ENCODE measurements at places on chromosomes 12 and 14. TPM values are rescaled to one million over a fixed set of nuclear protein-coding genes. Genes with fewer than 3 reads are reported as not detected.

GRCh38 chr14:63203618-63204406 is 431 bp upstream of the RHOJ start:
- no peak overlapping the region for H3K4me3 ChIP-seq

GRCh38 chr12:24864796-24865125 is 84.1 kb downstream of the BCAT1 start:
- H3K27ac ChIP-seq: no peak overlapping the region
- no peak for DNase-seq
- no peak overlapping the region for H3K4me3 ChIP-seq
- H3K27me3 ChIP-seq: no peaks in the 10 kb centered on the region

DNA sequence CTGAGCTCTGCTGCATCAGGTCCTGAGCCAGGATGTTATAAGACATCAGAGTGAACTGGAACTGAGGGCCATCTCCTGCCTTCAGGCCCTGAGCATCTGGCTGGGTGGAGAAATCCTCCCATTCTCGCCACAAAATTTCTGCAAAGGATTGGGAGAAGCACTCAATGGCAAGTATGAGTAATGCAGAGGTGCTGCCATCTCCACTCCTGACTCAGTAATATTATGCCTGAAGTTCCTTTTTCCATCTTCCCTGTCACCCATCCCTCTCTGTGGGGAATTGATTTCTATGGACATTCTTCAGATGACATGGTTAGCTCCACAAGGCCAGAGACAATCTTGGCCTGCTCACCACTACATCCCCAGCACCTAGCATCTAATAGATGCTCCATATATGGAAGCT is 4.7 kb downstream of the ANGEL1 start:
- no peak overlapping the region for H3K4me3 ChIP-seq
- H3K4me1 ChIP-seq: peaks cover 17% of the 10 kb centered on the region
- H3K36me3 ChIP-seq: peaks cover 12% of the 10 kb centered on the region
- H3K27ac ChIP-seq: no peak overlapping the region
- no peak for DNase-seq

- no peak overlapping the region for H3K27ac ChIP-seq
- H3K4me1 ChIP-seq: no peaks in the 10 kb centered on the region
- H3K4me3 ChIP-seq: no peak overlapping the region
- DNase-seq: no peak
- H3K36me3 ChIP-seq: no peaks in the 10 kb centered on the region
These were observed 12.2 kb downstream of the PRORP start for GRCh38 chr14:35134329-35135123.

- no peak overlapping the region for H3K4me3 ChIP-seq
- no peak overlapping the region for H3K27ac ChIP-seq
- no peaks in the 10 kb centered on the region for H3K27me3 ChIP-seq
- DNase-seq: no peak
These were observed 121.2 kb upstream of the PLEKHG7 start for GRCh38 chr12:92581604-92582003.

- no peak overlapping the region for H3K27ac ChIP-seq
- H3K36me3 ChIP-seq: peaks cover 3% of the 10 kb centered on the region
- no peaks in the 10 kb centered on the region for H3K27me3 ChIP-seq
- no peaks in the 10 kb centered on the region for H3K4me1 ChIP-seq
- no peak overlapping the region for H3K4me3 ChIP-seq
These were observed 11.0 kb downstream of the PXMP2 start for GRCh38 chr12:132698341-132698740.

DNA sequence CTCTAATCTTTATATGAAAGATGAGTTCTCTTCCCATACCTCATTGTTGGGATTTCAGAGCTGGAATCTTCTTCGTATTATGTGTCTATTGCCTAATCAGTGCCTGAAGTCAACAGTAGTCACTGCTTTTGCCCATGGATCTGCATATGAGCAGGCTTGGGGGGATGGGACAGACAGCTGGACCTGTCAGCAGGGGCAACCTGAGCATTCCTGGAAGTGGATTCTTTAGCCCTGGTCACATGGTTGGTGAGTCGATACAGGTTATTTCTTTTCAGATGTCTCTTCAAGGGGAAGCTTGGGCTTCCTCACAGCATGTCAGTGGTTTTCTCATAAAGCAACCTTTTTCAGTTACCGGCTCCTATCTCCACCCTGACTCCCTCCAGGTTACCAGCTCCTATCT is 97.3 kb upstream of the RBM19 start:
- H3K36me3 ChIP-seq: no peaks in the 10 kb centered on the region
- no peak for DNase-seq
- H3K4me3 ChIP-seq: no peak overlapping the region

DNA sequence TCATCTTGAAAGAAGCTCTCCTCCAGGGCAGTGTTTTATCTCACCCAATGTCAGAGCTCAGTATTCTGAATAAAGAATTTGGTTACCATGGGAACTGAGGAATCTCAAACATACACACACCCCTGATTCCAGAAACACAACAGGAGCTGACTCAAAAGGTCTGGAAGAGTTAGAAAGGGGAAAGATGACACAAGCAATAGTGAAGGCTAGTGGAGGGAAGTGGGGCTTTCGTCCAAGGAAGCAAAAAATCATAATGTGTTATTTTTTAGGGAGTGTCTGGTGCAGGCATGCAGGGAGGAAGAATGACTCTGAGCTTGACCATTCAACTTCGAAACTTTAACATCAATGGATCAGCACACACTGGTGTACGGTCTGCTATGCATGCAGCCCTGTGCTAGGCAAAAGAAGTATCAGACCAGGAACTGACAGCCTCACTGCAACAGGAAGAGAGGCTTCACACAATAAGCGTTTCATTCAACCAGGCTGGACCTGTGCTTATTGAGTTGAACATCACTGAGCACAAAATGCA is 20.3 kb downstream of the HEBP1 start:
- no peaks in the 10 kb centered on the region for H3K4me1 ChIP-seq
- DNase-seq: no peak
- no peak overlapping the region for H3K27ac ChIP-seq
- H3K27me3 ChIP-seq: no peaks in the 10 kb centered on the region
- H3K36me3 ChIP-seq: no peaks in the 10 kb centered on the region

- H3K36me3 ChIP-seq: no peaks in the 10 kb centered on the region
- DNase-seq: no peak
- H3K27ac ChIP-seq: no peak overlapping the region
- H3K4me1 ChIP-seq: no peaks in the 10 kb centered on the region
These were observed 505.9 kb downstream of the FLRT2 start for GRCh38 chr14:86035882-86036281.

- H3K27me3 ChIP-seq: no peaks in the 10 kb centered on the region
- no peak for DNase-seq
- no peak overlapping the region for H3K27ac ChIP-seq
- H3K4me3 ChIP-seq: no peak overlapping the region
- H3K4me1 ChIP-seq: no peaks in the 10 kb centered on the region
- no peaks in the 10 kb centered on the region for H3K36me3 ChIP-seq
These were observed 460.1 kb downstream of the NAV3 start for GRCh38 chr12:78290606-78291345.

DNA sequence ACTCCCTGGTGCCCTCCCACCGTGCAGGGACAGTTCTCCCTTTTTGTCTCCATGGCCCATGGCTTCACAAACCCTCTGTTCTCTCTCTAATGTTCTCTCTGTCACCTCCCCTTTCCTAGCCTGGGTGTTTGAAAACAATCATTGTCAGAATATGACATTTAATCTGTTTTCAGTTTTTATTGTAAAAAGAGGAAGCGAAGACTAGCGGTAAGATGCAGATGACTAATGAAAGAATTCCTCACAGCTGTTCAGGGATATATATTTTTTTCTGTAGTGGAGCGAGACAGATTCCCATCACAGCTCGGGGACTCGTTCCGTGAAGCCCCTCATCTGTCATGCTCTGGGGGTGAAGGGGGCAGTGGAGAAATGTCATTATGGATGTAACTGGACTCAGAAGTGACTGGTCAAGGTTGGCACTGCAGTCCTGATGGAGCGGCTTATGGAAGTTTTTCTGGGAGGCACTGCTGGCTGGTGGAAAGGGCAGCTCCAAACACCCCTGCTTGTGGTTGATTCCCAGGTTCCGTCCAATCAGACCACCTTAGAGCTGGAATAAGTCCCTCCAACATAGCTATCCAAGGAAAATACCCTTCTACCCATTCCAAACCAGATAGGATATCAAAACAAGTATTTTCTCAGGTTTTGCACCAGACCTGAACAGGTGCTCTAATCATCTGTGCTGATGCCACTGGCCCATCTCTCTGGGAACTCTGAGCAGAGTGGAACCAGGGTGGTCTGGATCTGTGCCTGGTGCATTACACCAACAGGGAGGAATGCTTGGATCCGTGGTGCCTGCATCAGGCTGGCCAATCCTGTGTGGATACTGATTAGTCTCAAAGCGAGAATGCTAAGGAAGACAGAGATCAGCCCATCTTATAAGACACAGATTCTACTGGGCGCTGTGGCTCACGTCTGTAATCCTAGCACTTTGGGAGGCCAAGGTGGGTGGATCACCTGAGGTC is 84.7 kb downstream of the GPATCH2L start:
- H3K27me3 ChIP-seq: no peaks in the 10 kb centered on the region
- DNase-seq: no peak
- no peaks in the 10 kb centered on the region for H3K36me3 ChIP-seq
- H3K4me1 ChIP-seq: no peaks in the 10 kb centered on the region
- H3K4me3 ChIP-seq: no peak overlapping the region

DNA sequence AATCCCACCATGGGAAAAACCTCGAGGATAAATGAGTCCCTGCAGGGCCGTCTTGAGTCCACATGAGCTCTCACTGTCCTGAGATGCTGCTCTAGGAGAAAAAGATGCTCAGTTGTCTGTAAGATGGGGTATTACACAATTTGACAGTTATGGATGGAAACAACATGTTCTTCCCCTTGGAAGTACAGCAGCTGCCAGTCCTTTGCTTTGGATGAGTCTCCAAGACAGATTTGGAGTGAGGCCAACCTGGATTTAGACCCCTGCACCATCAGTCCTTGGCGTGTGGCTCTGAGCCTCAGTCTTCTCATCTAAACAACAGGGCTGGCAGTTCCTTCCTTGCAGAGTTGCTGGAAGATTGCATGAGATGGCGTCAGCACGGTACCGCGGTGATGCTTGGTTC is 309.1 kb upstream of the FKBP4 start:
- H3K4me3 ChIP-seq: no peak overlapping the region
- H3K27me3 ChIP-seq: no peaks in the 10 kb centered on the region
- no peaks in the 10 kb centered on the region for H3K4me1 ChIP-seq
- no peaks in the 10 kb centered on the region for H3K36me3 ChIP-seq

DNA sequence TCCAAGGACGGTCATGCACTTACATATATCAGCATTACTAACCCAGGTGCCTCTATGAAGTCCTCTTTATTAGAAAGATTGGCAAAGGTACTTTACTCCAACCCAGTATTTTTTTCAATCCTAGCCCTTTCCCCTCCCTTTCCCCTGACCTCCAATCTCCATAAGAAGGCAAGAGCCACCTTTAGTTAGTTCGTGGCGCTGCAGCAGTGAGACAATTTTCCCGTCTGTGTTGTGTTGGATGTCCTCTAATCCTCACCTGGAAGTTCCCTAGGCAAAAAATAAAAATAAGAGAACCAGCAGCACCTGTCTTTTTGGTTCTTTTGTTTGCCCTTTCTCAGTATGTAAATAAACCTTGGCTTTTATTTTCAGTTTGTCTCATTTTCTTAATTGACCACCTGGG is 439.6 kb upstream of the LRFN5 start:
- H3K4me1 ChIP-seq: no peaks in the 10 kb centered on the region
- H3K27ac ChIP-seq: no peak overlapping the region
- DNase-seq: no peak
- no peak overlapping the region for H3K4me3 ChIP-seq
- H3K27me3 ChIP-seq: no peaks in the 10 kb centered on the region

DNA sequence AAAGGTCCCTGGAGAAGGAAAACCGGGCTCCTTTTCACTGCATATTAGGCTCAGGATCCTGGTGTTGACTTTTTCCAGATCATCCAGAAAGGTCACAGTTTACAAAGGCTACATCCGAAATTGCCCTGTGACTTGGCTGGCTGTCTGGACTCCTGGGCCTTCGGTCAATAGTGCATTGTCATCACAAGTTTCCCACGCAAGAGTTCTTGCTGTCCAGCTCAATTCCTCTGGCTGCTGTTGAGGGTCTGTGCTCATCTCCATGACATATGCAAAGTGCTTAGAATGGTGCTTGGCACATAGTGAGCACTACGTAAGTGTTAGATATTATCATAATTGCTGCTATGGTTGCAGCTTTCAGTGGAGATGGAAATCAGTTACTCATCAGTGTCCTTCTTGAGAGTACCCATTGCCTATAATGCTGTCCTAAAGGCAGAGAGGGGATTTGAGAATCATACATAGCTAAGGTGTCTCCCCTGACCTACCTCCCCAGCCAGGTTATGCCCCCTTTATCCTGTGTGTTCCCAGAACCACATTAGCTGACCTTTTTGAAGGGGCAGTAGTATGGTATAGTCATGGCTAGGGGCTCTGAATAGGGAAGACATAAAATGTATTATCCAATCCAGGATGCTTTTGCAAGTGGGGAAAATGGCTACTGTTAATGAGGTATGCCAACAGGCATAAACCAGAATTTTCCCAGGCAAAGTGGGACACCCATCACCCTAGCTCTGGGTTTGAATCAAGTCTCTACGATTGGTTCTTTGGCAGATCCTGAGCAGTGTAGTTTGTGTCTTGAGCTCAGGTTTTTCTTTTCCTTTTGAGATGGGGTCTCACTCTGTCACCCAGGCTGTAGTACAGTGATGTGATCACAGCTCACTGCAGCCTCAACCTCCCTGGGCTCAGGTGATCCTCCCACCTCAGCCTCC is 132.0 kb upstream of the CCND2 start:
- H3K4me1 ChIP-seq: peaks cover 23% of the 10 kb centered on the region
- H3K4me3 ChIP-seq: no peak overlapping the region
- peak overlapping the region; percentile 85 for H3K27ac ChIP-seq
- no peak for DNase-seq
- H3K36me3 ChIP-seq: no peaks in the 10 kb centered on the region

- H3K27ac ChIP-seq: no peak overlapping the region
- H3K36me3 ChIP-seq: no peaks in the 10 kb centered on the region
- H3K27me3 ChIP-seq: no peaks in the 10 kb centered on the region
- DNase-seq: no peak
- H3K4me1 ChIP-seq: peaks cover 23% of the 10 kb centered on the region
- no peak overlapping the region for H3K4me3 ChIP-seq
These were observed 1.3 kb upstream of the EEA1 start for GRCh38 chr12:92930421-92930820.

DNA sequence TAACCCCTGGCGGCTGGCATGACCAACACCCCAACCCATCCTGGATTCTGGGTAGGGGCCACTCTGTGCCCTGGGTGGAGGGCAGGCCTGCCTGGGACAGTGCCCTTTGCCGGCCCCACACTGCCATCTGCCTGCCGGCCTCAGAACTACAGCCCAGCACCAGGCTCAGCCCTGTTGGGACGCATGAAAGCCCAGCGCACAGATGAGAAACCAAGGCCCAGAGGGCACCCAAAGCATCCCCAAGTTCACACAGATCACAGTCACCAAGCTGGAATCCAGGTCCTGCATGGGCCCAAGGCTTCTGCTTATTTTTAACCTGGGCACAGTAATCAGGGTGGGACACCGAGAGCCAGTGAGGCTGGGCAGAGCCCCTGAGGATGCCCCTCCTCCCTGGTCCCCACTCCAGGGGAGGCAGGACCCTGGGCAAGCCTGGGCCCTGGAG is 26.2 kb downstream of the RFLNA start:
- H3K27me3 ChIP-seq: no peaks in the 10 kb centered on the region
- no peak overlapping the region for H3K27ac ChIP-seq
- H3K36me3 ChIP-seq: no peaks in the 10 kb centered on the region
- H3K4me1 ChIP-seq: no peaks in the 10 kb centered on the region

Gene MOK
- 1.4 TPM for total RNA-seq

Gene GLIPR1L2
- 2.3 TPM for total RNA-seq

Gene ENDOU
- total RNA-seq: not detected

Gene TESPA1
- 120 TPM for total RNA-seq

Gene PELI2
- 11.3 TPM for total RNA-seq

Gene DCAF5
- total RNA-seq: 70.4 TPM

Gene LAG3
- total RNA-seq: 46.5 TPM

Gene STXBP6
- total RNA-seq: not detected

Gene KCNJ8
- total RNA-seq: not detected
